ENCODE measurements at places on chromosomes 12 and 14.

- DNase-seq, result no peak
Observed at GRCh38 chr12:126083926-126084325, 1018.7 kb downstream of the AACS start.

DNA sequence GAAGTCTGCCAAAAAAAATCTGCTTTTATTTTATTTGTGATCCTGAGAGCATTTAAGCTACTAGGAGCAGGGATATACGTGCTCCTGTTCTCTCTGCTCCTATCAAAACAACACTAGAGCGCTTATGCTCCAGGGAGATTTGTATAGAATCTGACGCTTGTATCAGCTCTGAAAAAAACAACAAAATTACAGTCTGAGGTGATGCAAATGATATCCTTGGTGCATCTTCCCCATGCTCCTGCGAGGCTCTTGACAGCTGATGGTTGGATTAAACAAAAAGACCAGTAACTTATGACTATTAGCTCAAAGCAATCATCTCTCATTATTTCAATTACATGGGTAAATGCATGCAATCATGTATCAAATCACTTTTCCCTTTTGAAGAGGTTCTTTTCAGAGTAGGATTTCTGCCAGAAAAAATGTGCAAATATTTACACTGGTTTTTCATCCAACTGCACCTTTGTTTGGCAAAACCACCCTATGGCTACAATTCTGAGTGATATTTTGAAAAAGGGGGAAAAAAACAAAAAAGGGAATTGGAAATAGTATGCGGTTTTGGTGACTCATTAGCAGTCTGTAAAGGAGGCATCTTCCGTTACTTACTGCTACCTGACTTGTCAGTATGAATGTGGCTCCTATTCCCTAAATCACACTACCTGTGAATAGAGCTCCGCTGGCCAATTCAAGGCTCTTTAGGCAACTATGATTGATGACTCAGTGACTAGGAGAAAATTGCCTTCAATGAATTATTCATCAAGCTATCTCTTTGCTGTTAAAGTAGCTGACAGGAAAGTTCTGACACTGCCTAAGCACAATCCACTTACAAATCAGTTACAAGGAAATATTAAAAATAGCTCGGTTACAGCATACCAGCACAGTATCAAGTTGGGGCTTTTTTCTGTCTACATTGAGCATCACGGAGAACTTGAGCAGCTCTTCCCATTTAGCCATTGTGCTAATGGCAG, 450.0 kb downstream of the FOXG1 start:
- DNase-seq, result no peak

DNA sequence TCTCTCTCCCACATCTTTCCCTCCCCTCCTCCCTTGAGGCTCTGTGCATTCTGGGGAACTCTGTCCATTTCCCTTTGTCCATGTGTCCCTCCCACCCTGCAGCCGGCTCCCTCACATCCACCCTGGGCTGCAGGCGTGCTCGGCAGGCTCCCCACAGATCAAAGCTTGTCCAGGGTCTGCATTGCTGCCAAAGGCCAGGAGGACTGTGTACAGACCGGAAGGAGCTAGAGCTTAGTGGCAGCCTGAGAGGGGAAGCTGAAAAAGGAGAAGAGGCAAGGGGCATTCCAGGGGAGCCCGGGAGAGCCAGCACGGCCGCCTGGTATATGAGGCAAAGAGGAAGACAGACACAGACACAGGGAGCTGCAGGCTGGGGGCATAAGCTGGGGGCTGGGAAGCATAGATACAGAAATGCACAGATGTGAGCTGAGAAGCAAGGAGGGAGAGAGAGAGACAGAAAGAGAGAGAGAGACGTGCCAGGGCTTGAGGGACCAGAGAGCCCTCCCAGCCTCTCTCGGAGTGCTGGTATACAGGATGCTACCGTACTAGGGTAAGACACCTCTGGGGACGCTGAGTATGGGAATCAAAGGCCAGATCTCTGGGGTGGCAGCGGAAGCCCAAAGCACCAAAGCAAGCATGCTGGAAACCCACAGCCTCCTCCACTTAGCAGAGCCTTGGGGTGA, 3.3 kb downstream of the CD4 start:
- no peak for DNase-seq

- DNase-seq, result no peak
Observed at GRCh38 chr12:88889326-88890110, 309.2 kb upstream of the KITLG start.

- no peak for DNase-seq
Observed at GRCh38 chr14:68979722-68980451, 785 bp upstream of the ACTN1 start.

DNA sequence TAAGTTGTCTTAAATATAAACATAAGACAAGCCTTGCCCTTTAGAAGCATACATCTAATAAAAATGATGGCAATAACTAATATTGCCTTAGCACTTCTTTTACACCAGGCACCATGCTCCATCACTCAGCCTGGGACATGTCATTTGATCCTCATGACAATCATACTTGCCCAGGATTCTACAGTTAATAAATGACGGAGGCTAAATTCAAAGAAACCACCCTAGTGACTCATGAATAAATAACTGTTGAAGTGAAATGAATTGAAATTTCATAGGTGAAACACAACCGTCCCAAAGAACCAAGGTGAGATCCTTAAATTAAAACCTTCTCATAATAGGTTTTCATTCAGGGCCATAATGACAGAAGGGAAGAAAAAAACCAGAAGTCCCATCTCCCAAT, 89.5 kb downstream of the GRIN2B start:
- no peak for DNase-seq

GRCh38 chr12:93994721-93995120, 153.7 kb upstream of the PLXNC1 start:
- DNase-seq, result no peak

DNA sequence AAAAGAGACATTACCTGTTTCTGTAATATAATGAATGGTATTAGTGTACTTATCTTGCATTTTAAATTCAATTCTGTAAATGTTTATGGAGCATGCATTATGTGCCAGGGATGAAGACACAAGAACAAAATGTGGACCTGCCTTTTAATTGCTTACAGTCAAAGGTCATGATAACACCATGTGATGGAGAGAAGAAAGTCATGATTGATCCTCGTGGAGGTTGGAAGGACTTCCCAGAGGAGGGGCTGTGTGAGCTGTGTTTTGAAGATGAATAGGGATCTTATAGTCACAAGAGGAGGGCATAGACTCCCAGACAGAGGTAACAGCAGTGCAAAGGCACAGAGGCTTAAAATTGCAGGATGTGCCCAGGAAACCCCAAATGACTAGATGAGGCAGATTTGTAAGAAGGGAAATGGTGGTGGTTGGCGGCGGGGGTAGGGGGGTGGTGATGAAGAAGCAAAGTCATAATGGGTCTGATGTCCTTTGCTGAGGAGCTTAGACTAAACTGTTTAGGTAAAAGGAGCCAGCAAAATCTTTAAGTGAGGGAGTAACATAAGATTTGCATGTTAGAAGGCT, 151.5 kb downstream of the PRKCH start:
- peak; percentile 35 for DNase-seq

GRCh38 chr14:77212943-77213678, 31.5 kb downstream of the TMEM63C start:
- DNase-seq, result no peak

DNA sequence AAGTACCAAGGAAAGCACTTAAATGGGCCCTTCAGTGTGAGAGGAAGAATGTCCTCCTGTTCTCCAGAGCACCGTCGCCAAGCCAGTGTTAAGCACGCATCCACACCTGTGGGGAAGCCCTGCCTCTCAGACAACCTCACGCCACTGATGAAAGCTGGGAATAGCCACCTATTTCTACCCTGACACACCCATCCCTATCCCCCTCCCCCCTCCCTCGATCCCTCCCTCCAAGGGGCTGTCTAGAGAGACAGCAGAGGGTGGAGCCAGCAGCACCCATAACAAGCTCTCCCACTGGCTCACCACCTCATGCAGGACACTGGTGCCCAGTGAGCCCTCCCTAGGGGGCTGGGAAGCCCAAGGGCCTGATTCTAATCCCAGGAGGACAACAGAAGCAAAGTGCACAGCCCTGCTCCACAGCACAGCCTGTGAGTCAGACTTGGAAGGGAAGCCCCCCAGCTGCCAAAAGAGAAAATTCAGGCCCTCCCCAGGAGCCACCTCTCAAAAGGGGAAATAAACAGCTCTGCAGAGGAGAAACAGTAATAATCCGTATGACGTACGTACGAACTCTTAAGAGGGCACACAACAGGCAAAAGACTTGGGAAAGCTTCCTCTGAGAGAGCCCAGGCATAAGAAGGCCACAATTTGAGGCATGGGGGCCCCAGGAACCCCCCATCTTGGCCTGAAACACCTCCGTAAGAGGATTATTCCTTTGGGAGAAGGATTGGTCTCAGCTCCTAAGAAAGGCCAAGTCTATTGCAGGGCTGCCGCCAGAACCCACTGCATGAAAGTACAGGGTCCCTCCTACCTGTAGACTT, 7.8 kb downstream of the PITPNM2 start:
- DNase-seq, result no peak

DNA sequence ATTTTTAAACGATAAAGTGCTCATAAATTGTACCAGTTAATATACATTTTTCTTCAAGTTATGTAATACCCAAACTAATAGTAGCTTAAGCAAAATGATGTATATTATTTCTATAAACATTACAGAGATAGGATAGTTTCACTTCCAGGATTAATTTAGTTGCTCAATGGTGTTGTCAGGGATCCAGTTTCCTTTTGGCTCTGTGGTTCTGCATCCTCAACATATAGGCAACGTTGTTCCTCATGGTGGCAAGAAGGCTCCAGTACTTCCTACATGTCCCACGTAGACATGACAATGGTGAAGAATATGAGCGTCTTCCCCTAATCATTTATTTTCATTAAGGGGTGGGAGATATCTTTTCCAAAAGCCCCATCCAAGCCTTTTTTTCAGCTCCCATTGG, 60.7 kb upstream of the DCD start:
- no peak for DNase-seq

- DNase-seq, result no peak
Observed at GRCh38 chr12:116161588-116161987, 115.9 kb downstream of the MED13L start.

DNA sequence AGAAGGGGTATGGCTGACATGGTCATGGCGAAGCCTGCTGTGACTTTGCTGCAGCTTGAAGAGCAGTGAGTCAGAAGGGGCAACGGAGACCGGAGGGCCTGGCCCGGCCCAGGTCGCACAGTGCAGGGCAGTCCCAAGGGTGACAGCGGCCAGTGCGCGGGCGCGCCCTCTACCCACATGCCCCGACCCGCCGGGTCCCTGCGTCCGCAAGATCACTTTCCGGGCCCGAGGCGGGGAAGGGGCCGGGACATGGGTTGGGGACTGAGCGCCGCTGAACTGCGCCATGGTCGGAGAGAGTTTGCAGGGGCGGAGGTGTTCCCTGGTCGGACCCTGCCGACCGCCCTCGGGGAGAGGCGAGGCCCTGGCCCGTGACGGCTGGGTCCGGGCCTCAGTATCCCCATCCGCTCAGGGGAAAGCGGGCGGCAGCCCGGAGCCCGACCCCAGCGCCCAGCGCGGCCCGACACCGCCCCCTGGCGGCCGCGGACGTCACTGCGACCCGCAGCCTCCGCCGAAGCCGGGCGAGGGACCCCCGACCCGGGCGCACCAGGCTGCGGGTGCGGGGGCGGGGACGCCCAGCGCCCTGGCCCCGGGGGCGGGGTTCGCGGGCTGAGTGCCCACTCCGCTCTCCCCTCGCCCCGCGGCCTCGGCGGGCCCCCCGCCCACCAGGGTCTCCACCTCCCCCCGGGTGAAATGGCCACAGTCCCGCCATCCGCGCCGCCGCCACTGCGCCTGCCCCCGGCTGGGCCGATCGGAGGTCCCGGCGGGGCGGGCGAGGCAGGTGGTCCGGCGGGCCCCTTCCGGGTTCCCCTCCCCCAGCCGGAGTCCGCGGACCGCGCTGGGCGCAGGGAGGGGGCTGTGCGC, 7.2 kb upstream of the ANKRD9 start:
- DNase-seq, result peak; percentile 38

DNA sequence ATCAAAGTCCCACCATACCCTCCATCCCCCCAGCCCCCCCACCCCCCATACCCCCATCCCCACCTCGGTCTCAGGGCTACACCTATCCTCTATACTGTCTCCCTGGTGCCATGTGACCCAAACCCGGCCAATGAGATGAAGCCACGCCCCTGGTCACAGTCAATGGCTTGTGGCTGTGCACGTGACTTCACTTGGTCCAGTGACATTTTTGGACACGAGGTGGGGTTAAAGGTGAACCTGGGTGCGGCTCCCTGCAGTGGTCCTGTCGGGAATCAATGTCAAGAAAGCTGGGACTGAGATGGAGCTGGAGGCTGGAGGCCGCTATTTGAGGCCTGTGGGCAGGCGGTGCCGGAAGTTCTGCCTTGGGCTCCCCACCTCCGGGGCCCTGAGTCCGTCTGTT, 100.7 kb upstream of the MAP1LC3B2 start:
- no peak for DNase-seq

DNA sequence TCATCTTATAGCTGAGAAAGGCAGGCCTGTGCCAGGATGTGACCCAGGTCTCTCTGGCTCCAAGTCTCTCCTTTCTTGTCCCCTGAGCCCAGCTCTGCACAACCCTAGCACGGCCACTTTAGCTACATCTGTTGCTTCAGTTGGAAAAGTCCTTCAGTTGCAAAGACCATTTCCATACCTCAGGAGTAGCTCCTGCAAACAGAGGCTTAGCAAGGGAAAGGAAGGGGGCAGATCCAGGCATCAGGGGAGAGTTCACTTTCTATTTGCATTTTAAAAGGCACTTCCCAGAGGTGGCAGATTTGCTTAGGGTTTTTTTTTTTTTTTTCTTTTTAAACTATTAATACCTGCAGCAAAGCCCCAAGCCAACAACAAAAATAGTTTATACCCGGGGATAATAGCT, 3.0 kb upstream of the PITPNM2 start:
- no peak for DNase-seq

DNA sequence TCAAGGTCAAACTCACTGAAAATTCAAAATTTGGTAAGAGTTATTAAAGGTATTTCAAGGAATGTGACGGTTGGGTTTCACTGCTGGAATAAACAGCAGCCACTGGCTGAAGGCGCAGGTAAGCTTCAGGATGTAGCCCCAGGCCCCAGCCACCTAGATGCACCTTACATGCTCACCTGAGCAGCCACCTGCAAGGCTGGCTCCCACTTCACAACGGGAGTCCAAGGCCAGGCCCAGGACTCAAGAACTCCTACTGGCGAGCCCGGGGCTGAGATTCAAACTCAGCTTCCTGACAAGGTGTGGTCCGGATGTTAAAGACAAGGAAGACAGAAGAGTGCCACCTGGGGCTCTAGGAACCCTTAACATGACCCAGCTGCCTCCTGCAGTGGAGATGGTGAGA, 78.4 kb downstream of the ITPK1 start:
- no peak for DNase-seq

- no peak for DNase-seq
Observed at GRCh38 chr14:88750413-88750812, 42.3 kb downstream of the EML5 start.

DNA sequence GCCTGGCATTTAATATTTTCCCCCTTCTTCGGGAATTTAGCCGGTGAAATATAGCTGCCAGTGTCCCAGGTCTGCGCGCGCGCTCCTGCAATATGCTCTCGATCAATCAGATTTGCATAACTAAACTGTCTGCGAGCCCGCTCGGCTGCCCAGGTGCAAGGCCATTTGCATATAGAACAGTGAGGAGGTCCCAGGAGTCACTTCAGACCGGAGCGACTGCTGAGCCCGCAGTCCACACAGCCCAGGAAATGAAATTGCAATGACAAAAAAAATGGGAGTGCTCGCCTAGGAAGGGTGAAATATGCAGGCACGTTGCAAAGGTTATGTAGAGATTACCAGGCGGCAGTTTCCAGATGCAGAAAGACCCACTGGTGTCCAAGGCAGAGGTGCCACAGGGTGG, 228.5 kb downstream of the VRK1 start:
- no peak for DNase-seq

- no peak for DNase-seq
Observed at GRCh38 chr12:13028825-13029570, 15.2 kb upstream of the FAM234B start.

GRCh38 chr14:79412822-79413221, 798.5 kb downstream of the DIO2 start:
- DNase-seq, result no peak
